ENCODE measurements at places on chromosomes 2 and 18. TPM values are rescaled to one million over a fixed set of nuclear protein-coding genes. Genes with fewer than 3 reads are reported as not detected.

The KCTD1 gene
- total RNA-seq, result 41.6 TPM

The KCNK3 gene
- total RNA-seq, result 1.4 TPM

The RGPD4 gene
- total RNA-seq, result not detected

- H3K4me1 ChIP-seq, result no peaks in the 10 kb centered on the region
- H3K36me3 ChIP-seq, result no peaks in the 10 kb centered on the region
- no peak overlapping the region for H3K4me3 ChIP-seq
- no peaks in the 10 kb centered on the region for H3K27me3 ChIP-seq
Observed at GRCh38 chr2:9390991-9391390, 32.3 kb downstream of the ITGB1BP1 start.

DNA sequence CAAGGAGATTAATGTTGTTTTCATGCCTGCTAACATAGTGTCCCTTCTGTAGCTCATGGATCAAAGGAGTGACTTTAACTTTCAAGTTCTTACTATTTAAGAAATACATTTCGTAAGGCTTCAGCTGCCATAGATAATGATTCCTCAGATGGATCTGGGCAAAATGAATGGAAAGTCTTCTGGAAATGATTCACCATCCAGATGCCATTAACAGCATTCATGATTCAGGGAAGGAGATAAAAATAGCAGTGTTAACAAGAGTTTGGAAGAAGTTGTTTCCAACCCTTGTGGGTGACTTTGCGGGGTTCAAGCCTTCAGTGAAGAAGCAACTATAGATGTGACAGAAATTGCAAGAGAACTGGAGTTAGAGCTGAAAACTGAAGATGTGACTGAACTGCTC lies 17.0 kb downstream of the VRK2 start:
- no peak overlapping the region for H3K4me3 ChIP-seq
- H3K36me3 ChIP-seq, result no peaks in the 10 kb centered on the region
- H3K4me1 ChIP-seq, result no peaks in the 10 kb centered on the region
- H3K27ac ChIP-seq, result no peak overlapping the region
- no peaks in the 10 kb centered on the region for H3K27me3 ChIP-seq
- no peak for DNase-seq

- H3K4me1 ChIP-seq, result no peaks in the 10 kb centered on the region
- H3K27ac ChIP-seq, result no peak overlapping the region
- H3K36me3 ChIP-seq, result no peaks in the 10 kb centered on the region
- H3K4me3 ChIP-seq, result no peak overlapping the region
- no peaks in the 10 kb centered on the region for H3K27me3 ChIP-seq
Observed at GRCh38 chr18:3279201-3280185, 17.6 kb downstream of the MYL12B start.

DNA sequence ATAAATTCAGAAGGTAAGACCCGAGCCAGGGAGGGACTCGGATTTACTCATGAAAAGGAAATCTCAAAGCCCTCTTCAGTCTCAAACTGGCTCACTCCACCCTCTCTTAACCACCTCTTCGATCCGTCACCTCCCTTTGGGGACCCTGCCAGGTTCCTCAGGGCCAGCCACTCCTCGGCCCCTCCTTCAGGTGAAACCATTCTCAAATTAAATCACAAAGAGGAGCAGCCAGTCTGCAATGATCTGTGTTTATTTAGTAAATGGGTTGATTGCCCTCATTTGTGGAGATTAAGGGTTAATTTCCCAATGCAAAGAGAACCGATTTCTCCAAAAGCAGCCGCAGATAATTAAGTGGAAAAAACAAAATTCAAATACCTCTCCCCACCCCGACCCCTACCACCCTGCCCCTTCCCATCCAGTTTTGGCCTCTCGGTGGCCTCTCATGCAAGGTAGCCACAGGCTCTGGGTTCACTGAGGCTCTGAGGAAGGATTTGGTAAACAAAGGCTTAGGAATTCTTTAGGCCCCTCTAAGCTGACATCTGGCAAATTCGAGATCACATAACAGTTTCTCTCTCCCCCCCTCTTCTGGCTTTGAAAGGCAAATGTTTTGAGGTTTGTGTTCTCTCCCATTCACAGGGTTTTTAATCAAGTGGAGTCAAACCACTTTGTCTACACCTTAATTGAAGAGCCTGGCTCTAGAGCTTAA lies 10.3 kb upstream of the FZD7 start:
- H3K4me3 ChIP-seq, result no peak overlapping the region
- no peak overlapping the region for H3K27ac ChIP-seq
- H3K27me3 ChIP-seq, result no peaks in the 10 kb centered on the region
- H3K36me3 ChIP-seq, result no peaks in the 10 kb centered on the region
